G401 (cell line): ENCODE measurements at places on chromosomes 11 and 22. TPM values are rescaled to one million over a fixed set of nuclear protein-coding genes. Genes with fewer than 3 reads are reported as not detected.

PLXNB2 gene
- total RNA-seq, result 93.4 and 100 TPM in 2 replicates

FGF3 gene
- not detected in 2 replicates for total RNA-seq

DNA sequence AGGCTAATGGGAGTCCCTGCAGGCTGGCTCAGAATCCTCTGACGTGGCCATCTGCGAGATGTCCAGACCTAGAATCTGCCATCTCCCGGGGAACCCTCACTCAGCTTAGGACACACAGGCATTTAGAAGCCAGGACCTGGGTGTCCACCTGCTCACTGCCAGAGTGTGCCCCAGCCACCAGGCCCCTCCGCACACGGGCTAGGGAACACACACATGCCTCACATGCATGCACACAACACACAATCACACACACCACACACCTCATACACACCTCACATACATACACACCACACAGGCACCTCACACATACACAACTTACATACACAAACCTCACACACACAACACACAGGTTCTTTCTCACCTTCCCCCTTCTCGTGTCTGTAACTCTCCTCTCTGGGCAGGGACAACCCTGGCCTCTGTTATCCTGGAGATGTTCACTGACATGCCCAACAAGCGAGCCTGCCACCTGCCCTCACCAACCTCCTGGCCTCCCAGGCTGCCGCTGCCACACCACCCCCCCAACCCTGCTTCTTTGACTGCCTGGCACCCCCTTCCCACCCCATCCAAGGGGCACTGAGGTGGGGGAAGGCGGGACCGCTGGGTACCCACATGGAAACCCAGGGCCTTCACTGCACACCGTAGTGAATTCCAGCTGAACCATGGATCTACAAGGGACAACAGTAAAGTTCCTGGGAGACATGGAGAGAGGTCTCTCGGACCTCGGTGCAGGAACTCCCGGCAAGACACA is 38.1 kb downstream of the GNB1L start:
- no peak for DNase-seq

DNA sequence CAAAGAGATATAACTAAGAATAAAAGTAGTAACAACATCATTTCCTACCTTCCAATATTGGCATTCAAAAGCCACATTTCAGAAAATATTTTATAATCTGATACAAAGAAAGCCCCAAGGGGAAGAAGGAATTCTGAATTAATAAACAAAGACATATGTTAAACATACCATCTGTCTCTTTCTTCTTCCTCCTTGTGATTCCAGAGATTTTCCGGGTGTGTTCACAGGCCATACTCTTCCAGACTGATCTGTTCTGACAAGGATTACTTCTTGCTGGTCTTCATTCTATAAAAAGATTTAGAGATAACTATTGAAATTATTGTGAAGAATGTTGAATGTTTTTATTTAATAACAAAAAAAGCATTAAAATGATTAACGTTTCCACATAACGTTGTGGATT is 65.0 kb downstream of the CWF19L2 start:
- peak; percentile 47 for DNase-seq

DNA sequence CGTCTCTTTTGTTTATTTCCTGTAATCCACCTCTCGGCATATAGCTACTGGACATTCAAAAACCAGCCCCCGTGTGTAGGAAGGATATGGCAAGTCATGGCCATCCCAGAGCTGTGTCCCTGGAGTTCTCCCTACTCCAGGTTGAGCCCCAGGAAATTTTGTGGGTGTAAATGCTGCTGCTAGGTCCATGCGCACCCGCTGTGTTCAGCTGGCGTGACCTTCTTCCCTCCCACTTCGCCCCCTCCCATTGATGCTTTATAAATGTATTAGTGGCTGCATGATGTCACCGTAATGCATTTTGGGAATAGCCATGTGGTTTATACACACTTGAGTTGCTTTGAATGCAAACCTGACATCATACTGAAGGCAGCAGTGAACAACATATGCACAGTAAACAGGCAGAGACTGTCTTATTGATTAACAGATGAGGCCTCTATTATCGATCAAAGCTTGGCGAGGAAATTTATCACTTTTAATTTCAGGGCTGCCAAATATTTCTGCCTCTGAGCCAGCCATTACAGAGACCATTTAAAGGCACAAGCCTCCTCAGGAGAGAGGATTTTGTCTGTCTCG is 113.6 kb upstream of the NNMT start:
- no peak for DNase-seq

GRCh38 chr11:121249039-121249663 is 43.4 kb upstream of the SC5D start:
- peak; percentile 40 for DNase-seq
